ENCODE measurements at places on chromosomes 7 and 10.

DNA sequence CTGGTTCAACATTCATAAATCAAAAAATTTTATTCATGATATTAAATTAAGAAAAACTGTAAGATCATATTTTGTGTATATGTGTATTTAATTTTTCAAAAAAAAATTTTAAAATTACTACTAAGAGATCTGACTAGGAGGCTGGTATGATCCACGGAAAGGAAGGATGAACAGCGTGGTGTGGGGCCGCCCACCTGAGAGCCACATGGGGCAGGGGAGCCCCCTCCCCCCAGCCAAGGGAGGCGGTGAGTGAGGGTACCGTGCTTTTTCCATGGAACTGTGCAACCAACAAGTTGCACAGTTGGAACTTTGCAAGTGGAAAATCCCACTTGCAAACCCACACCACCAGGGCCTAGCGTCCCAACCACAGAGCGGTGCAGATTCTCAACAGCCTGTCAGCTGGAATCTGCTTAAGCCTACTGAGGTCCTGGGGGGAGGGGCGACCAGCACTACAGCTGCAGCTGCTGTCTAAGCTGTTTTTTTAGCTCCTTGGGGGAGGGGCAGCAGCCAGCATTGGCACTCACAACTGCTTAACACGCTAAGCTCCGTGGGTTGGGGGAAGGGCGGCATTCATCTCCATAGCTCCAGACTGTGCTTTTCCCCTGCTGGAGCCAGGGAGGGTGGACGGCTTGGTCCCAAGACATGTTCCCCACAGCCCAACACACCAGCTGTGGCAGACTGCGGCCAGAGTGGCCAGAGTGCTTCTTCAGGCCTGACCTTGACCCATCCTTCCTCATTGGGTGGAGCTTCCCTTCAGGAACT lies 94.2 kb upstream of the IGFBP3 start:
- DNase-seq, result peak; percentile 54

DNA sequence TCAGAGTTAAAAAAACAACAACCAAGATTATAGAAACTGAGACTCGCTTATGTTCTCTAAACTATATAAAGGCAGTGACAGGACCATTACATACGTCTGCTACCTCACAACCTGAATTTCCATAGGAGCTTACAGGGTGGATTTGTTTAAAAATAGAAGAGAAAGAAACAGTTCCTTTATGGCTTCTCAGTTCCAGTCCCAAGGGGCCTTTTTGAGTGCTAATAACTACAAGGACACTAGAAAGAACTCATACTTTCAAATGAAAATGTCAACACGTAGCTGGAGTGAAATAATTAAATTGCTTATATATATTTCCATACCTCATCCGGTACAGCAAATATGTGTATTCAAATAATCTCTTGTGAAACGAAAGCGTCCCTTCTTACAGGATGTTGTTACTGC lies 19.7 kb downstream of the TSPAN12 start:
- no peak for DNase-seq

- DNase-seq, result no peak
Measured at GRCh38 chr7:15692501-15693020, 6.1 kb upstream of the MEOX2 start.

DNA sequence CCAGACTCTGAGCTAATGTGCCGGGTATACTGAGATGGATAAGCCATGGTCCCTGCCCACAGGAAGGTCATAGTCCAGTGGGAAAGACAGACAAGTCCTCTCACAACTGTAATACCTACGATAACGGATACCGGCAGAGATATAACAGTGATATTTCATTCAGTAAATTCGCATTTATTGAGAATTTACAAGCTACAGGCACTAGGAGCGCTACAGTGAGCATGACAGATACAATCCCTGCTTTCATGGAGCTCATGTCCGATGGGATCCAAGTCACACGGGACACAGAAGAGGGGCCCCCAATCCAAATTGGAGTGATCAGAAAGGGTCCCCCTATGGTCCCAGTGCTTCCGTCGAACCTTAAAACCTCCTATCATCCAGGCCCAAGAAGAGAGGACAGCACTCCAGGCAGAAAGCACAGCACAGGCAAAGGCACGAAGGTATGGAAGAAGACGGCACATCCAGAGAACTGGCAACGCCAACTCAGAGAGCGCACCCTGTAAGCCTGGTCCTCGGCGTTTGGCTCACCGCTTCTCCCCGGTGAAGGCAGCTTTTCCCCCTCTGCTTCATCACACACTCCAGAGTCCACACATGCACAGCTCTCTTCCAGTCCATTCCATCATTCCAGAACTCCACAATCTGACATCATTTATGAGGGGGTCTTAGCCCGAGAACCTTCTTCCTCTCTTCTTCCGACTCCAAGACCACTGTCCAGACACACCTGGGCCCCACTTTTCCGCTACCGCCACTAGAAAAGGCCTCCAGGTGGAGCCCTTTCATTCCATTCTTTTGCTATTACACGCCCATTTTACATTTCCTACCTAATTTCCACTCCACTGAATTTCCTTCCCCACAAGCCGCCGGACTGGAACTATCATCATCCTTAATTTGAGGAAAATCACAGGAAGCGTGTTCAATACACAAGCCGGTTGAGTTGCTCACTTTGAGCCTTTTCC lies 47.8 kb upstream of the NKX2-3 start:
- DNase-seq, result no peak

DNA sequence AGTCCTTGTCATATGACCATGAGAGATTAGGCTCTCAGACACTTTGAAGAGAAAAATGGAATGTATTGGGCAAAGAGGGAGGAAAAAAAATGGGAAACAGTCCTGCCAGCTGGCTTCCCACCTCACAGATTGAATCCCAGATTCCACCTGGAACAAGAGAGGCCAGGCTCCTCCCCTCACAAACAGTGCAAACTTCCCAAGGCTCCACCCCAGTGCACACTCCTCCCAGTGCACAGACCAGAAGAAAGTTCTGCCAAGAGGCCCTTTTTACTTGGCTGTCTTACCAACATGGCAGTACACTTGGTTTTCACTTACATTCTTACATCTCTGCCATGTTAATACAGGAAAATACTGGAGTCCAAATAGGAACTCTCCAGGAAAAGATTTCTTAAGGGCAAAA lies 202.3 kb downstream of the AHR start:
- no peak for DNase-seq

- DNase-seq, result no peak
Measured at GRCh38 chr10:117647306-117647705, 104.8 kb downstream of the EMX2 start.

DNA sequence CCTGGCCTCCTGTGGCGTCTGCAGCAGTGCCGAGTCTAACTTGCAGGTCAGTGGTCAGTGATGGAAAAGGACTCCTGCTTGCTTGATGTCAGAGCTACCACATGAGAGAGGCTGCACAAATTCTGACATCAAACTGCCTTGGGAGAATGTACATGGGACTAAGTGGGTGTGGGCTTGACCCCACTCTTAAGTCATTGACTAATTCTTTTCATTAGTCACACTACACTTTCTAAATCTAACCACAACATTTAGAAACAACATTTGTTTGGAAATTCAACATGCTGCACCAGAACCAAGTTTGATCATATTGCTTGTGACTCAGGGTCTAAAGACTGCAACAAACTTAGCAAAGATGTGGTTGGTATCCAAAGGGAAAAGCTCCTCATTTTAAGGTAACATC lies 24.4 kb upstream of the CDC14C start:
- DNase-seq, result no peak

Data from neural crest cell (in vitro differentiated cells).